ENCODE measurements at places on chromosomes 5 and 9.

DNA sequence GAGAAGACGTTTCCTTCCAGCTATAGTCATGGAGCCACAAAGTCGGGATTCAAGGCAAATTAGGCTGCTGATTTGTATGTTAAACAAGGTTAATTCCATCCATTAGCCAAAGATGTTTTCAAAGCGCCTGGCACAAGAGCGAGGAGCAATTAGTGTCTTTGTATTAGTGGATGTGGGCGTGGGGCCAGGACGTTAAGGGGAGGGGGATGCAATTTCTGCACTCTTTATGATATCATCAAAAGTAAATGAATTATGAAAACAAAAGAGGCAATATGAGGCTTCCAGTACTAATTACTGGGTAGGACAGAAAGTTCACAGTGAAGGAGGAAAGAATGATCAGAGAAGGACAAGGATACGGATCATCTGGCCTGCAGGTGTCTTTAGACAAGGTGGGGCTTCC, 230.9 kb upstream of the MSX2 start:
- H3K4me3 ChIP-seq = no peak overlapping the region
- DNase-seq = no peak
- no peak overlapping the region for H3K27ac ChIP-seq
- peaks cover 9% of the 10 kb centered on the region for H3K27me3 ChIP-seq

GRCh38 chr5:157030692-157031091, 28.2 kb downstream of the HAVCR1 start:
- no peak for DNase-seq
- no peaks in the 10 kb centered on the region for H3K36me3 ChIP-seq
- peaks cover 8% of the 10 kb centered on the region for H3K27me3 ChIP-seq
- H3K27ac ChIP-seq = no peak overlapping the region

GRCh38 chr5:126186210-126186609, 237.0 kb upstream of the GRAMD2B start:
- H3K4me1 ChIP-seq = peaks cover 26% of the 10 kb centered on the region
- H3K27me3 ChIP-seq = peaks cover 4% of the 10 kb centered on the region
- peaks cover 8% of the 10 kb centered on the region for H3K36me3 ChIP-seq
- H3K27ac ChIP-seq = no peak overlapping the region

- peak overlapping the region; percentile 66 for H3K27ac ChIP-seq
- H3K4me3 ChIP-seq = no peak overlapping the region
- peaks cover 15% of the 10 kb centered on the region for H3K36me3 ChIP-seq
- no peaks in the 10 kb centered on the region for H3K27me3 ChIP-seq
Measured at GRCh38 chr5:14219800-14220512, 76.8 kb downstream of the TRIO start.

GRCh38 chr9:132517815-132518550, 64.4 kb upstream of the BARHL1 start:
- DNase-seq = no peak
- no peaks in the 10 kb centered on the region for H3K36me3 ChIP-seq
- peaks cover 18% of the 10 kb centered on the region for H3K4me1 ChIP-seq
- H3K4me3 ChIP-seq = no peak overlapping the region

GRCh38 chr9:27110181-27110580, 1.2 kb downstream of the TEK start:
- H3K4me3 ChIP-seq = peak overlapping the region; percentile 76
- no peaks in the 10 kb centered on the region for H3K36me3 ChIP-seq
- no peak for DNase-seq

- no peaks in the 10 kb centered on the region for H3K36me3 ChIP-seq
- no peak for DNase-seq
- H3K27me3 ChIP-seq = no peaks in the 10 kb centered on the region
- peaks cover 28% of the 10 kb centered on the region for H3K4me1 ChIP-seq
Measured at GRCh38 chr5:83337453-83338035, 134.0 kb upstream of the VCAN start.

- H3K27ac ChIP-seq = no peak overlapping the region
- H3K4me1 ChIP-seq = no peaks in the 10 kb centered on the region
- H3K4me3 ChIP-seq = no peak overlapping the region
- no peaks in the 10 kb centered on the region for H3K36me3 ChIP-seq
- DNase-seq = no peak
Measured at GRCh38 chr9:72130321-72130720, 18.9 kb upstream of the GDA start.

GRCh38 chr5:74625742-74626241, 14.7 kb downstream of the ENC1 start:
- H3K4me3 ChIP-seq = no peak overlapping the region
- H3K36me3 ChIP-seq = peaks cover 48% of the 10 kb centered on the region
- no peak for DNase-seq
- peaks cover 61% of the 10 kb centered on the region for H3K4me1 ChIP-seq
- peaks cover 4% of the 10 kb centered on the region for H3K27me3 ChIP-seq

GRCh38 chr5:425714-426113, 17.3 kb upstream of the EXOC3 start:
- DNase-seq = no peak
- H3K4me1 ChIP-seq = peaks cover 10% of the 10 kb centered on the region
- H3K27me3 ChIP-seq = peaks cover 10% of the 10 kb centered on the region
- H3K4me3 ChIP-seq = no peak overlapping the region
- H3K27ac ChIP-seq = no peak overlapping the region

GRCh38 chr9:96069629-96070220, 194.2 kb downstream of the ERCC6L2 start:
- H3K27ac ChIP-seq = peak overlapping the region; percentile 15
- no peaks in the 10 kb centered on the region for H3K36me3 ChIP-seq
- peaks cover 18% of the 10 kb centered on the region for H3K27me3 ChIP-seq
- peaks cover 59% of the 10 kb centered on the region for H3K4me1 ChIP-seq

GRCh38 chr9:134213508-134213850, 49.1 kb upstream of the RNU6ATAC start:
- no peak overlapping the region for H3K4me3 ChIP-seq
- H3K36me3 ChIP-seq = no peaks in the 10 kb centered on the region
- no peak overlapping the region for H3K27ac ChIP-seq
- H3K27me3 ChIP-seq = peaks cover 2% of the 10 kb centered on the region
- DNase-seq = no peak
- H3K4me1 ChIP-seq = peaks cover 69% of the 10 kb centered on the region

- H3K27ac ChIP-seq = peak overlapping the region; percentile 36
- no peak for DNase-seq
- no peaks in the 10 kb centered on the region for H3K36me3 ChIP-seq
- no peak overlapping the region for H3K4me3 ChIP-seq
- peaks cover 27% of the 10 kb centered on the region for H3K27me3 ChIP-seq
Measured at GRCh38 chr9:130992682-130993032, 16.3 kb upstream of the LAMC3 start.

DNA sequence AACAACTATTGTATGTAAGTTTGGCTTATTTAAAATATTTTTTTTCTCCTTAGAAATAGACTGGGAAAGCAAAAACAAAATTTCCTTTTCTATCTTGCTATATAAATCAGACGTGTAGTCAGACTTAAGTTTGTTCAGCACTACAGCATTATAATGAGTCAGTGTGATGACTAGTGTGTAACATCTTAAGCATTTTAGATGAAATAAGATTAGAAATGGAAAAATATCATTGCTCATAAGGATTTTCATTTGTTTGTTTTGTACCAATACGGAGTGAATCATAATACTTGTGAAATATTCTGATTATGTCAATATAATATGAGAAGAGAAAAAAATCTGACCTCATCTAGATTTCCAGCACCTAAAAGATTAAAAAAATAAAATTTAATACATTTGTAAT, 64.7 kb upstream of the RICTOR start:
- H3K27ac ChIP-seq = no peak overlapping the region
- no peak for DNase-seq
- no peak overlapping the region for H3K4me3 ChIP-seq
- H3K4me1 ChIP-seq = no peaks in the 10 kb centered on the region
- no peaks in the 10 kb centered on the region for H3K36me3 ChIP-seq
- no peaks in the 10 kb centered on the region for H3K27me3 ChIP-seq

Measured in nephron progenitor cell (in vitro differentiated cells).